ENCODE measurements at places on chromosomes 4 and X. TPM values are rescaled to one million over a fixed set of nuclear protein-coding genes. Genes with fewer than 3 reads are reported as not detected.

GRCh38 chrX:47706575-47706974, 47.6 kb upstream of the UXT start:
- DNase-seq, result no peak

Gene GLOD5
- total RNA-seq, result not detected

Gene C4orf50
- total RNA-seq, result not detected

DNA sequence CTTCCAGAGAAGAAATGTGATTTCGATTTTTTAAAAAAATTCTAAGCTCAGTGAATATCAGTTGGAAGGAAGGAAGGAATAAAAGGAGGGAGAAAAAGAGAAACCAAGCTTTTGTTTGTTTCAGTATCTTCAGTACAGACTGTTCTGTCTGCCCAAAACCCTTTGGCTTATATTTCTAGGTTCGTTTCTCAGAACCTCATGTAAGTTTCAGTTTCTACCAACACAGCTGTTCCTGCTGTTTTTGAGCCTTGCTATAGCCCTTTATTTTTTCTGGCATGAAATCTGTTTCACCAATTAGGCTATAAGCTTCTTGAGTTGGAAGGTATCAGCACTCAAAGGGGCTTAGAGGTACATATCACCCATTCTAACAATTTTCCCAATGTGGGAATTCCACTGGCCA, 157.9 kb downstream of the GBA3 start:
- DNase-seq, result no peak

DNA sequence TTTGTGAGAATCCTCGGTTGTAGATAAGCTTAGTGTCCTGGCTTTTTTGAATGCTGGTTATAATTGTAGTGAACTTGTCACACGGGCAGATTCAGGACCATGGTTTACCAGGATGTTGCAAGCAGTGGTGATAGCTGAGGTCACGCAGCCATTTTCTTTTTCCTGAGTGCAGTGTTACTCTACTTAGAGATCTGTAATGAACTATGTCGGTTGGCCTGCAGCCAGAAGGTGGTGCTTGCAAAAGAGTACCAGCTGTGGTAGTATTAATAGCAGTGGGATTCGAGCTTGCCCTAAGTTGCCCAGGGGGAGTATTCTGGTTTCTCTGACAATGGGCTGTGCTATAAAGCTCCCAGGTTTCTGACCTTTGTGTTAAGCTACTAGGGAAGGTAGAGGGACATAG, 368.9 kb downstream of the SLITRK2 start:
- DNase-seq, result no peak

DNA sequence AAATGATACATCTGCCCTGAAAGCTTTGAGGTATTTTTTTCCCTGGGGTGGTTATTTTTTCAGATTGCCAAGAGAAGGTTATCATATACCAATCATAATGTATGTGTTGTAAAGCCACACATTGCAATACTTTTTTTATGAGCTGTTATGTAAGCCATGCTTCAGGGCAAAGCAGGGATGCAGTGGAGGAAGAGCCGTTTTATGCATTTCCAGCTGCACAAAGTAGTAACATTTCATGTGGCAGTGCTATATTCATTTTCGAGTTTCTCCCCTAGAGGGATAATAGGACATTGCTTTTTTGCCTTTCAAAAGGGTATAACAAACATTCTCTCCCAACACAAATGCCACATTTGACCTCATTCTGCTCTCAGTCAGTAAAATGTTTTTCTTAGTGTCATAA, 68.5 kb downstream of the GALNT7 start:
- no peak for DNase-seq

Gene SATL1
- total RNA-seq, result not detected

- no peak for DNase-seq
Observed at GRCh38 chr4:53916431-53916889, 147.9 kb downstream of the CHIC2 start.

Gene RNF150
- 2.7 TPM for total RNA-seq
